ENCODE measurements at places on chromosomes 7 and 10. TPM values are rescaled to one million over a fixed set of nuclear protein-coding genes. Genes with fewer than 3 reads are reported as not detected.

Gene ZNF727
- 1.6 TPM for total RNA-seq

Gene CACNA2D1
- 10.9 TPM for total RNA-seq

Gene CYP3A5
- total RNA-seq: 112 TPM

Gene IL6
- total RNA-seq: 0.34 TPM

Gene TDRD1
- 0.64 TPM for total RNA-seq

Gene PFKFB3
- total RNA-seq: 19.1 TPM

Gene IGF2BP3
- total RNA-seq: not detected

Gene MEOX2
- 0.37 TPM for total RNA-seq

Gene MXI1
- 134 TPM for total RNA-seq

Gene C10orf67
- not detected for total RNA-seq

Gene PLAU
- total RNA-seq: 7.1 TPM
